ENCODE measurements at places on chromosomes 7 and 10.

GRCh38 chr10:43209074-43209455 lies 57.8 kb downstream of the RASGEF1A start:
- no peak for DNase-seq

- DNase-seq, result no peak
Measured at GRCh38 chr10:36362257-36362656, 720.2 kb upstream of the FZD8 start.

DNA sequence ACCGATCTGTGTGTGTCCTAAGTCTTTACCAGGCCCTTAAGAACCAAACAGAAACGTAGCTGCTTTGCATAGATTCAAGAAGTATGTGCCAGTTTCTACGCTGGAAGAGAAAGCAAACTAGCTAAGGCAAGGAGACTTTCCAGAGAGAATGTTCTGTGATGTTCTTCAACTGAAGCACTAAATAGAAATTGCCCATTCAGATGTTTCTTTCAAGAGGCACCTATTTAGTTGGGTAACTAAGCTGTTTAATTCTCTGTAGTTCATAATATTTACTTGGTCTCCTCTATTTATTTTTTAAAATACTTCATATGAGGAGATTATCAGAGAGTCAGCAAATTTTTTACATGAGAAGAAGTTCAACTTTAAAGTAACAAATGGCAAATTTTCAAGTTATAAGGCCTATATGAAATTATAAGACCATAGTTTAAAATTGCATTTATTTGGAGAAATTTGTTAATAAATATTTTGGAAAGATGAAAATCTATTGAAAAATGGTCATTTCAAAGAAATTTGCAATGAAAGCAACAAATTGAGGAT lies 279.0 kb downstream of the NEBL start:
- DNase-seq, result no peak

DNA sequence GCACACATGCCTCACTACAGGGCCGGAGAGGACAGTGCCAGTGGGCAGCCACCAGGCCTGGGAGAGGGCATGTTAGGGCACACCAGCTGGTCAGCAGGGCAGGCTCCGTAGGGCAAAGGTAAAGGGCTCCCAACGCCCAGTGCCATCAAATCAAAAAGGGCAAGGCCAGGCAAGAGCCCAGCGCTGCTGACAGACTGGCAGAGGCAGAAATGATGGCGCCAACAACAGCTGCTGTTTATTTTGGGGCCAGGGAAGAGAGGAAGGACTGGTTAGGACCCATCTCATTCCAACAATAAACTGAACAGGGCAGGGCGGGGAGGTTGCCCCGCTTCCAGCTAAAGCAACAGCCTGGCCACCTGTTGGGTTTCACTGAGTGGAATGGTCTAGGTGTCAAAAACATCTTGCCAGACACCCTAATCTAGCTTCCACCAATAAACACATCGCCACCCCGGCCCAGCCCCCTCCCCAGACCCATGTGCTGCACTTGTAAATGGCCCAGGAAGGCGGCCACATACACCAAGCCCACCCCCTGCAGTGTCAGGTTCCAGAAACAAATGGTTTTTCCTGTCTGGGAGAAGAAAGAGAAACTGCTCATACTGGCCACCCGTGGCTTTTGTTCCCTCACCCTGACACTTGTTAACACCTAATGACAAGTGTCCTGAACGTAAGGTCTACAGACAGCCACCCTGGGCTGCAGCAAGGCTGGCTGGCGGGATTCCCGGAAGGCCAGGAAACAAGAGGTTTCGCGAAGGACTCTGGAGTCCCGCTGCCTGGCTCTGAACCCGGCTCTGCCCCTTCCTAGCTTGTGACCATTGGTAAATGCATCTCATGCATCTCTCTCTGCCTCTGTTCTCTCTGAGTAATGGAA lies 15.3 kb downstream of the SH3PXD2A start:
- no peak for DNase-seq

GRCh38 chr7:108204281-108204796 lies 74.2 kb upstream of the LAMB4 start:
- DNase-seq, result no peak

DNA sequence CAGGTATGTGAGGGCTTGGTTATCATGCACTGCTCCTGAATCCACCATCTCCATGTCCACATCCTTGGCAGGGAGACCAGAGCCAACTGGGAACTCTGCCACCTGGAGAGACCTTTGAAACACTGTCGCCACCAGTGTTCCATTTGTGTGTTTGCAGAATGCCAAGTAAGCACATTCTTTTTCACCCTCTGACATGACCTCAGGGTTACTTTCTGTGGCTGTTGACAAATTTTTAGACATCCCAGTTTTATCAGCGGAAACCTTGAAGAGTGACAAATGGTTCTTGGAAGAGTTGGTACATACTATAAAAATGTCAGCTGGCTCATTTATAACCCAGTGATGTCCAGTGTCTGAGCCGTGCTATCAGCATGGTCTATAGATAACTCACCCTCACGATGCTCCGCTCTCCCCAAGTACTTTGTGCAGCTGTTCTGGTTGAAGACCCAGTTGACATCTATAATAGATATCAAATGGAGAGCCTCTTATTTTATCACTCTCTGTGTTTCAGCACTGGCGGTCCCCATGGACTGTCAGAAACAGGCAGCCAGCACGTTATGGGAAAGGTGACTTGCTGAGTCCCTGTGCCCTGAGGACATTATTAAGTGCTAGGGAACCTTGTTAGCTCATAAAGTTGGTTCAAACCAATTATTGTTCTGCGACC lies 563.1 kb upstream of the GALNT17 start:
- DNase-seq, result no peak

DNA sequence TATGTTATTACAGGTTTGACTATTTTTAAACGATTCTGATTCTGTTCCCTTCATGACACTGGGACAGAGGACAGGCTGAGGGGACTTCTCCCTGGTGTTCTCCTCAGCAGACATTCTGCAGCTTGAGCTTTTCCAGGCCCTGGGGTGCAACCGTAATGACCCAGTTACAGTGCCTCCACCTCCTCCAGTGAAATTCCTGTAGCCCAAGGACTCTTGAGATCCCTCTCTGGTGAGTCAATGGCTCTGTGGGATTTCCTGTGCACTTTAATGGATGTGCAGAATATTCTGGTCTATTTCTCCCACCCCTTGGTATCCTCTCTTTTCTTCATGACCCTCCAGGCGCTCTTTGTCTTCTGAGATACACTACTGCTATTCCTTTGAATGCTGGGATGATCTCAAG lies 319.3 kb downstream of the INHBA start:
- DNase-seq, result no peak

DNA sequence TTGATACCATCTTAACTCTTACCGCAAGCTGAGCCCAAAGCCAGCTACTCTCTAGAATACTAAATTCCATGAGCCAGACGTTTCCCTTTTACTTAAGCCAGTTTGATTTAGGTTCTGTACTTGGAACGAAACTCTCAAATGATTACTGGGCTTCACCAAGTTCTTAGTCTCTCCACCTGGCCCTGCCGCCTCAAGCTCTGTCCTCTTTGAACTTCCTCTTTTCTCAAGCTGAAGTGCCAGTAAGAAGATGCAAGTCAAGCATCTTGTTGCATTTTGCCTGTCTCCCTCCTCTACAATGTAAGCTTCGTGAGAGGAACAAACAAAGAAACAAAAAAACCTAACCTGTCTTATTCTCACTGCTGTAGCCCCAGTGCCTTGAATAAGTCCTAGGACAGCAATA lies 358.2 kb upstream of the NPVF start:
- no peak for DNase-seq

DNA sequence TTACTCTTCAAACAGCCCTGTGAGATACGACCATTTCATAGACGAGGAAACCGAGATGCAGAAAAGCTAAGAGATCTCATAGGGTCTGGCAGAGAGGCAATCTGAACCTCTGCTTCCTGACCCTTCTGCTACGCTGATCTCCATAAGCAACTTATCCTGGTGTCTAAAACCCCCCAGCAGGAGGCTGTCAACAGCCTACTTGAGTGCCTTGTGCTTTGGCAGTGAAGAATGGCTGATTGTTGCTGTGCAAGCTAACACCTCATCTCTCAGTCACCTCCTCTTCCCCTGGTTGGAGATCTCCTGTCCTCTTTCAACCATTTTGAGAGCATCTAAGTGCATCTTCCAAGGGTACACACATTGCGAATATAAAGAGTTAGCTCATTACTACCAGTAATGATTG lies 86.2 kb downstream of the AOAH start:
- DNase-seq, result no peak

Data from activated CD8-positive, alpha-beta memory T cell treated with anti-CD3 and anti-CD28 coated beads for 1 hour (primary cell).